Nasal cavity respiratory epithelium epithelial cell of viscerocranial mucosa (primary cell): ENCODE measurements at places on chromosomes 11 and 22. TPM values are rescaled to one million over a fixed set of nuclear protein-coding genes. Genes with fewer than 3 reads are reported as not detected.

Gene VPREB1
- not detected in 2 replicates for total RNA-seq

Gene CNGA4
- 0.07 TPM in 1 of 2 replicates, not detected in the other for total RNA-seq

Gene RASSF10
- total RNA-seq: 2.1 and 3.3 TPM in 2 replicates

Gene ARHGAP8
- 10.3 and 30.9 TPM in 2 replicates for total RNA-seq

Gene MAPK8IP2
- total RNA-seq: 1.0 and 1.8 TPM in 2 replicates

Gene CADM1
- total RNA-seq: 5.1 and 18.6 TPM in 2 replicates

Gene MYBPC3
- total RNA-seq: not detected in 2 replicates

Gene STIM1
- 62.2 and 86.6 TPM in 2 replicates for total RNA-seq

Gene SCGB1C1
- total RNA-seq: not detected in 2 replicates

Gene MUC5AC
- total RNA-seq: 0.07 TPM in 1 of 2 replicates, not detected in the other

Gene IL10RA
- under 0.01 TPM in 2 replicates for total RNA-seq

Gene MEI1
- under 0.01 and 0.07 TPM in 2 replicates for total RNA-seq

Gene MISFA
- total RNA-seq: 0.50 TPM in 1 of 2 replicates, not detected in the other

Gene SLC35C1
- total RNA-seq: 7.5 and 13.5 TPM in 2 replicates

Gene MRGPRE
- not detected in 2 replicates for total RNA-seq

Gene MS4A14
- total RNA-seq: not detected in 2 replicates

Gene OR52I1
- not detected in 2 replicates for total RNA-seq

Gene RAB39A
- not detected in 2 replicates for total RNA-seq

Gene JAM3
- total RNA-seq: under 0.01 and 0.28 TPM in 2 replicates

Gene OR2AG2
- total RNA-seq: under 0.01 and 0.07 TPM in 2 replicates

Gene TMEM138
- 17.1 and 35.9 TPM in 2 replicates for total RNA-seq

Gene OR52A5
- total RNA-seq: not detected in 2 replicates

Gene PHLDB1
- total RNA-seq: 12.3 and 38.2 TPM in 2 replicates

Gene CABP4
- total RNA-seq: not detected in 2 replicates

Gene PLAAT5
- not detected in 2 replicates for total RNA-seq

Gene MRPL49
- total RNA-seq: 30.1 and 48.9 TPM in 2 replicates

Gene DNAJB13
- 0.43 TPM in 1 of 2 replicates, not detected in the other for total RNA-seq

Gene TLCD5
- 1.4 and 2.2 TPM in 2 replicates for total RNA-seq

Gene BIK
- 22.9 and 30.5 TPM in 2 replicates for total RNA-seq

Gene MUC6
- not detected in 2 replicates for total RNA-seq

Gene C11orf16
- total RNA-seq: not detected in 2 replicates

Gene CLCF1
- 3.2 and 3.8 TPM in 2 replicates for total RNA-seq

Gene CELSR1
- 52.3 and 303 TPM in 2 replicates for total RNA-seq

Gene WNT7B
- total RNA-seq: 10.6 and 47.1 TPM in 2 replicates

Gene EIF3F
- 194 and 269 TPM in 2 replicates for total RNA-seq

Gene P2RY6
- 0.64 TPM in 1 of 2 replicates, not detected in the other for total RNA-seq

Gene TRIM44
- total RNA-seq: 7.2 and 22.8 TPM in 2 replicates

Gene MYEOV
- total RNA-seq: under 0.01 and 0.93 TPM in 2 replicates

Gene NPTXR
- total RNA-seq: under 0.01 and 5.7 TPM in 2 replicates

Gene BSCL2
- 18.1 and 22.0 TPM in 2 replicates for total RNA-seq

Gene DEFB131B
- not detected in 2 replicates for total RNA-seq

Gene IGSF9B
- total RNA-seq: 0.34 and 0.50 TPM in 2 replicates

Gene LMO2
- 0.34 and 0.93 TPM in 2 replicates for total RNA-seq

Gene TBCEL
- 17.1 and 20.6 TPM in 2 replicates for total RNA-seq

Gene AMOTL1
- 91.9 and 118 TPM in 2 replicates for total RNA-seq

Gene CDC42BPG
- total RNA-seq: 7.5 and 35.9 TPM in 2 replicates

Gene CAPN5
- total RNA-seq: 2.1 and 3.3 TPM in 2 replicates

Gene CDC45
- 0.21 and 0.68 TPM in 2 replicates for total RNA-seq

Gene CTSW
- total RNA-seq: not detected in 2 replicates

Gene FGF19
- under 0.01 TPM in 1 of 2 replicates, not detected in the other for total RNA-seq

Gene CXCR5
- not detected in 2 replicates for total RNA-seq

Gene EFCAB6
- total RNA-seq: 0.68 and 1.6 TPM in 2 replicates

Gene LINC01488
- not detected in 2 replicates for total RNA-seq

Gene KRTAP5-1
- not detected in 2 replicates for total RNA-seq

Gene GRAMD1B
- total RNA-seq: under 0.01 and 1.4 TPM in 2 replicates

Gene ANO5
- total RNA-seq: 0.07 TPM in 1 of 2 replicates, not detected in the other
